ENCODE measurements at places on chromosomes 6 and 20.

DNA sequence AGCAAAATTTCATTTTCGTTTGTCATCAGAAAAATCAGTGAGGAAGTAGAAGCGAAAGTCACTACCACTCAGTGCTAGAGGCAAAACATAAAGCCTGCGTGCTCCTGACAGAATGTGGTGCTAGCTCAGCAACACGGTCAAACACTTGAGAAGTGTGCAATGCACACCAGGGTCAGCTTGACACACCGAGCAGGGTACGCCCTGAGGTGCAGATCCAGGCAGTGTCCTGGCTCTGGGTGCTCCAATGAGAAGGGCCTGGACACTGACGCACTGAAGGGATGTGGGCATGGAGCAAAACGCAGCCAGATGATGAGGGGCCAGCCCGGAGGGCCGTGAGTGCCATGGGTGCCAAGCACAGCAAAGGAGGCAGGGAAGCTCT, 5.9 kb downstream of the RNASET2 start:
- DNase-seq: no peak

- DNase-seq: no peak
These were observed 18.0 kb downstream of the MTHFD1L start for GRCh38 chr6:150883521-150883920.

- DNase-seq: peak; percentile 24
These were observed 7.2 kb downstream of the HLA-G start for GRCh38 chr6:29834564-29835436.

GRCh38 chr6:41545247-41545702, 906 bp upstream of the FOXP4 start:
- no peak for DNase-seq

DNA sequence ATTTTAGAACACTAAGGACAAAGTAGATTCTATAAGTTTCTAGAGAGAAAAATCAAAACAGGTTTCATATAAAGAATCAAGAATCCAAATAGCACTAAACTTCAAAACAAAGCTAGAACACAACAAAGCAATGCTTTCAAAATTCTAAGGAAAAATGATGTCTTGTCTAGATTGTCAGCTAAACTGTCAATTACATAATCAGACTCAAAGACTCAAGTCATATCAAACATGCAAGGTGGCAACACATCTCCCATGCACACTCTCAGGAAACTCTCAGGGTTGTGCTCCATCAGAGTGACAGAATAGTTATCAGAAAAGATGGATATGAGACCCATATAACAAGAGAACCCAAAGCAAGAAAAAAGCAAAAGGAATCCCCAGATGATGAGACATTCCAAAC, 23.9 kb downstream of the HACE1 start:
- DNase-seq: no peak

GRCh38 chr20:2338411-2339066, 42.2 kb upstream of the TGM6 start:
- no peak for DNase-seq

DNA sequence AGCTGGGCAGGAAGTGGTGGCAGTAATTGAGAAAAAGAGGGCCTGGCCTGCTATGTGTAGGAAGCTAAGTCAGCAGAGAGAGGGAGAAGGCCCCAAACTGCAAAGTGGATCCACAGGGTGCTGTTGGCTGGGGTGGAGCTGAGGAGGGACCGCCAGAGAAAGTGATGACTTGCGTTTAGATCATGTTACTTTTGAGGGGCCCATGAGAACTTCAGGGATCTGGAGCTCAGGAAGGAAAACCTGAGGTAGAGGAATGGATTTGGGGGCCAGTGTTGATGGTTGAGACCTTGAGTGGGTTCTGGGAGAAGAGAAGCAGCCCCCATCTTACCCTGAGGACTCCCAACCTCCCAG, 155.5 kb downstream of the MRPL14 start:
- DNase-seq: no peak

Measured in stimulated activated CD8-positive, alpha-beta memory T cell treated with anti-CD3 and anti-CD28 coated beads, Interleukin-2, amount 100 ng/mL, for 1 hour (primary cell).